ENCODE measurements at places on chromosomes 7 and 10. TPM values are rescaled to one million over a fixed set of nuclear protein-coding genes. Genes with fewer than 3 reads are reported as not detected.

The GIMAP6 gene
- total RNA-seq = 158 TPM

The OPN4 gene
- not detected for total RNA-seq

The NRG3 gene
- total RNA-seq = not detected

The SRRM3 gene
- not detected for total RNA-seq

The NUTM2E gene
- total RNA-seq = 1.1 TPM

The SLC39A12 gene
- not detected for total RNA-seq

The GHRHR gene
- not detected for total RNA-seq

The ZNF239 gene
- 5.8 TPM for total RNA-seq

The VAX1 gene
- not detected for total RNA-seq

The NKX1-2 gene
- total RNA-seq = not detected

The MOGAT3 gene
- total RNA-seq = not detected

The HSPA12A gene
- total RNA-seq = 0.36 TPM

The CHCHD1 gene
- 21.8 TPM for total RNA-seq

The MRLN gene
- not detected for total RNA-seq

The SPDYE16 gene
- total RNA-seq = 0.73 TPM

The CALML3 gene
- not detected for total RNA-seq

The ZNF488 gene
- not detected for total RNA-seq

The RAB19 gene
- total RNA-seq = 2.5 TPM

The MSMB gene
- not detected for total RNA-seq

The IFIT3 gene
- total RNA-seq = 3.3 TPM

The LEP gene
- not detected for total RNA-seq

The SFTPA2 gene
- not detected for total RNA-seq

The DDC gene
- not detected for total RNA-seq

The DUS4L gene
- total RNA-seq = 10.9 TPM

The MYO1G gene
- 94.2 TPM for total RNA-seq

The CSTF2T gene
- 39.8 TPM for total RNA-seq

The HHEX gene
- total RNA-seq = not detected

The MDH2 gene
- total RNA-seq = 80.1 TPM

The PWWP2B gene
- total RNA-seq = 9.4 TPM

The SDK1 gene
- 0.06 TPM for total RNA-seq

The UNCX gene
- not detected for total RNA-seq

The ZNF25 gene
- 14.7 TPM for total RNA-seq

The DYNC1I1 gene
- not detected for total RNA-seq

The STOX1 gene
- total RNA-seq = 0.33 TPM

The TAS2R41 gene
- 0.61 TPM for total RNA-seq

The ERVW-1 gene
- total RNA-seq = not detected

The UCN3 gene
- not detected for total RNA-seq

The KLF14 gene
- total RNA-seq = not detected

The ITGB8 gene
- total RNA-seq = 0.11 TPM

The SPDYE11 gene
- total RNA-seq = not detected

The FAM237B gene
- not detected for total RNA-seq

The CFAP46 gene
- total RNA-seq = not detected

The GPNMB gene
- 36.6 TPM for total RNA-seq

The TMEM184A gene
- not detected for total RNA-seq

The SLC13A1 gene
- total RNA-seq = not detected

The DNAJC9 gene
- 31.7 TPM for total RNA-seq

Measured in CD4-positive, alpha-beta memory T cell (primary cell).